GOT3 (cell line): ENCODE measurements at places on chromosomes 2 and 18.

GRCh38 chr2:85893428-85894258 lies 4.9 kb upstream of the ST3GAL5 start:
- no peak for DNase-seq

- no peak for DNase-seq
These were observed 39.8 kb downstream of the XRCC5 start for GRCh38 chr2:216148983-216149382.

- no peak for DNase-seq
These were observed 90.3 kb upstream of the PHLPP1 start for GRCh38 chr18:62625019-62625418.

- no peak for DNase-seq
These were observed 40.8 kb downstream of the ZEB2 start for GRCh38 chr2:144479138-144479537.

GRCh38 chr2:88831071-88831791 lies 139.8 kb downstream of the RPIA start:
- no peak for DNase-seq

DNA sequence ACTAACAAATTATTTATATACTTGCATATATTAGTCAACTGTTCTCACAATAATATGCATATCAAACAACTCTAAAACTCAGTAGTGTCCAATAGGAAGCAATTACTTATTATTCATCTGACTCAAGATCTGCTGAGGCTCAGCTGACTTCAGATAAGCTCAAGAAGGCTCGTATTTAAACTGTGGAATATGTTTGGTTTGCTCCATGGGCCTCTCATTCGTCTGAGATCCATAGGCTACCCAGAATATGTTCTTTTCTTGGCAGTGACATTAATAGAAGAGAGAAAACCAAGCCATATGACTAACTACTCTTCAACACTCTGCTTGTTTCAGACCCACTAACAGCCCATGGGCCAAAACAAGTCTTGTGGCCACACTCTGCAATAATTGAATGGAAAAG lies 107.7 kb upstream of the MAP2 start:
- no peak for DNase-seq

DNA sequence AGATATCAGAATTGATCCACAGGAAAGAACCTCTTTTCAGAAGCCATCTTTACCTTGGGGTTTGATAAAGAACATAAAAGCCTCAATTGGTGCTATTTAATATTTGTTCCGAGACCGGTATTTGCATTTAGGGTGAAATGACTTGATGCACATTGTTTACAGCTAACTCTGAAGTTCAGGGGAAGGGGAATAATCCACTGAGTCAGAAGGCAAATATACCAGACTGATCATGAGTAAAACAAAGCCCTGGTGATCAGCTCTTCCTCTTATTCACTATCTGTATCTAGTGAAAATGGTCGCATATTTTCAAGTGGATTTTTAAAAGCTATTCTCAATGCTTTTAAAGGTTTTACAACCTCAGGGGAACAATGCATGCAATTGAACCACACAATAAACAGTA lies 53.0 kb upstream of the ATP8B1 start:
- DNase-seq = no peak

GRCh38 chr2:55995211-55995610 lies 71.6 kb upstream of the EFEMP1 start:
- no peak for DNase-seq

GRCh38 chr2:99169534-99169933 lies 11.3 kb downstream of the MITD1 start:
- no peak for DNase-seq

DNA sequence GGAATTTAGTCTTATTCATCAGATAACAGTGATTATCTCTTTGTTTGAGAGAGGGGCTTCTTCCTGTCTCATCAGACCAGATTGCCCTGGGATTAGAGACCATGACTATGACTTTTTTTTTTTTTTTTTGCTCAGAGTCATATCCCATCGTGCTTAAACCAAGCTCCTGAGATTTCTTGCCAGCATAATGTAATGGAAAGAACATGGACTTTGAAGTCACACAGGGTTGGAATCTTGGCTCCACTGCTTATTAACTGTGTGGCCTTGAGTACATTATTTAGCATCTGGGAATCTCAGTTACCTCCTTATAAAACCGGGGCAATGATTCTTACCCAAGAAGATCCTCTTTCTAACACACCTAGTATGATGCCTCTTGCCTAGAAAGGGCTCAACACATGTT lies 268.3 kb downstream of the DYSF start:
- no peak for DNase-seq

GRCh38 chr2:240603081-240603835 lies 16.7 kb downstream of the CAPN10 start:
- no peak for DNase-seq

GRCh38 chr2:146874260-146874658 lies 970.6 kb upstream of the ACVR2A start:
- no peak for DNase-seq

GRCh38 chr18:46343931-46344372 lies 239.8 kb downstream of the HAUS1 start:
- DNase-seq = no peak

GRCh38 chr2:119468154-119468955 lies 36.7 kb downstream of the TMEM37 start:
- DNase-seq = no peak

DNA sequence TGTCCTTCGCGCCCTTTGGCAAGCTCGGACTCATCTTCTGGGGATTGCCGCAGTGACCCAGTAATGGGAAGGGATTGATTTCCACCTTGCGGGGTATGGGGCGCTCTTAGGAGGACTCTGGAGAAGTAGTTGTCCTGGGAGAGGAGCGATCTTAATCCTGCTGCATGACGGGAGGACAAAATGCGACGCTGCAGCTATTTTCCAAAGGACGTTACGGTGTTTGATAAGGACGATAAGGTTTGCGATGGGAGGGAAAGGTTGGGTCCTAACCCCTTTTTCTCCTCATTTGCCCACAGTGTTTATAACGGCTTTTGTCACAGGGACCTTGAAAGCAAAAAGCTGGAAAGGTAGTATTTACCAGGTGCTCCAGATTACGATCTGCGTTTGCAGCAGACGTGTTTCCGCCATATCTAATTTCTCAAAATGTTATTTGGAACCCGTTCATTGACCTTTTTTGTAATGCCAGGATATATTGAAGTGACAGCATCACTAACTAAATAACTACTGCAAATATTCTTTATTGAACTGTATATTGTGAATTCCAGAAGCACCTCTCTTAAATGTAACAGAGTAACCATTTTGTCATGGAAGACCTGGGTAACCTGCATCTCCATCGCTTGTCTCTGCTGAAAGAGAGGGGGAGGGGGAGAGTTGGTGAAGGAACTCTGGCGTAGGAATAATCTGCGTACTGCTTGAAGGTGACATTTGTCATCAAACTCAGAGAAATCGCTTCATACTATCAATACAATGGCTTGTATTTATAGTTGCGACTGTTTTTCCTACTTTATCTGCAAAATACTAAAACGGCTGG lies 590 bp downstream of the MDH1 start:
- DNase-seq = no peak

GRCh38 chr2:223723954-223724411 lies 113.4 kb downstream of the AP1S3 start:
- DNase-seq = no peak

GRCh38 chr2:33598561-33599174 lies 431 bp downstream of the FAM98A start:
- no peak for DNase-seq

GRCh38 chr2:46258937-46259776 lies 38.0 kb upstream of the EPAS1 start:
- no peak for DNase-seq

GRCh38 chr2:36452260-36452659 lies 96.7 kb downstream of the CRIM1 start:
- DNase-seq = no peak

GRCh38 chr2:119377993-119378345 lies 11.2 kb downstream of the DBI start:
- no peak for DNase-seq

- DNase-seq = no peak
These were observed 26.0 kb upstream of the IL1RL1 start for GRCh38 chr2:102285368-102285767.

DNA sequence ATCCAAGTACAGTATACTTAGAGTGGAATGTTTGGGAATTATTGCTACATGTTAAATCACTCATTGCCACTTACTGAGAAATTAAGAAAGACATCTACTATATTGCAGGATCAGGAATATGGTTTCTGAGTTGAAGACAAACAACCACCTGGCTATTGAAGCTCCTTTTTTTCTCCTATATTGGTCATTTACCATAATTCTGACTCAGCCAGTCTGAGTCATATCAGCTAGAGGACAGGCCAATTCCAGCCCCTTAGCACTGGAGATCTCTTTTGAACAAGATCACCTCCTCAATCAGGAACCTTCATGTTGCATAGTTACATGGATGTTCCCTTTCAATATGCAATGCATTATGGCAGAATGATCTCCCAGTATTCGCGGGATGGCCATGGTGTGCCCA lies 42.7 kb upstream of the CDH19 start:
- no peak for DNase-seq

DNA sequence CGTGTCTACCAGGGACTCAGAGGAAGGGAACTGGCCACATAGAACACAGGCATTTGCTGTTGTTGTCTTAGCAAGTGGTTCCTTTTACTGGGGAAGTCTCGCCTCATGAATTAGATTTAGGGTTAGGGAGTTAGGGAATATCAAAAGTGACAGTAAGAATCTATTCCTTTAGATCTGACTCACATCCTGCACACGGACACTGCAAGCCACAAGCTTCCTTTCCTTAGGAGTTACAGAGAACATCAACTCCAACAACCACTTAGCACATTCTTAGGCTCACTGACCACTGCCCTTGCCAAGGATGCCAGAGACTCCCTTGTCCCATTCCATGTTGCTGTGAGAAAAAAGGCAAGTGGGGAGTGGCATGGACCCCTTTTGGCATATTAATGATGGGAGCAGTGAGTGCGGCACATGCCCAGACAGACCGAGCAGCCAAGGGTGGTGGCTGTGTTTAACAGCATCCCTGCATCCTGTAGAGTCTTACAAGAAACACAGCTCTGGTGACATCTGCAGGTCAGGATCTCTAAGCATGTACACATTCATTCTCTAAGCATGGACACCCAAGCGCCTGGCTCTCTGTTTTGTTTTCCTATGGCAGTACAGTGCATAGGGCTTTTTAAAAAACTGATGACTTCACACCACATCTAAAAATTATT lies 745.6 kb upstream of the RAB6C start:
- no peak for DNase-seq

GRCh38 chr18:28114472-28114871 lies 62.5 kb downstream of the CDH2 start:
- DNase-seq = no peak

DNA sequence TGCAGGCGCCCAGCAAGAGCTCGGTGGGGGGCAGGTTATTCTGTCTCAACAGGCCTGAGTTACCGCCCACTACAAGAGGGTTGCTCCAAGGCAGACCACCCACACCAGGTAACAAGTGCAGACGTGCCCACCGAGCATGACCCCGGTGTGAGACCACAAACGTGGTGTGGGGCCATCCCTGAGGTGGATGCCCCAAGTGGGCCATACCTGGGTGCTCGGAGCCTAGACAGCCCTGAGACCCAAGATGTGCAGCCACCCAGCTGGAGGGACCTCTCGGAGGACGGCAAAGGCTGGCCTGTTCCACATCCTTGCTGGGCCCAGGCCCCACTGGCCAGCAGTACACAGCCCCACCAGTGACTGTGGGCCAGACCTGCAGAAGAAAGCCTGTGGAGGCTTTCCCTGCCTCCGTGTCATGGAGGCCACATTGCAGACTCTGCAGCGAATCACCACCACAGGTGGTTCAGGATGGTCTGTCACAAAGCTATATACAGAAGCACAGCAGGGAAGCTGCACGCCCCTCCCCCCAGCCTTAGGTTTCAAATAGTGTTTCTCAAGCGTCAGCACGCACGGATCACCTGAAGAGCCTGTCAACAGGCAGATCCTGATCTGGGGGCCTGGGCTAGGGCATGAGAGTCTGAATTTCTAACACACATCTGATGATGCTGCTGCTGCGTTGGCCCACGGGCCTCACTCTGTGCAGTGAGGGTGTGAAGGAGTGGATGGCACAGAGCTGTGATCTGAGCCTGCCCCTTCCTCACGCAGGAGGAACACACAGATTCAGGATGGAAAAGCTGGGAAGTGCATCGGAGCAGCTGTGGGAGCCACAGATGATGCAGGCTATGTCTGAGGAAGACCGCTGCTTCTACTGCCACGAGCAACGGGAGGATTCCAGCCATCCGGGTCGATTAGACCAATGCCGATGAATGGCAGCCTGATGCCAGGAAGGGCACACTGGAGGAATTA lies 96.8 kb downstream of the UXS1 start:
- DNase-seq = no peak

DNA sequence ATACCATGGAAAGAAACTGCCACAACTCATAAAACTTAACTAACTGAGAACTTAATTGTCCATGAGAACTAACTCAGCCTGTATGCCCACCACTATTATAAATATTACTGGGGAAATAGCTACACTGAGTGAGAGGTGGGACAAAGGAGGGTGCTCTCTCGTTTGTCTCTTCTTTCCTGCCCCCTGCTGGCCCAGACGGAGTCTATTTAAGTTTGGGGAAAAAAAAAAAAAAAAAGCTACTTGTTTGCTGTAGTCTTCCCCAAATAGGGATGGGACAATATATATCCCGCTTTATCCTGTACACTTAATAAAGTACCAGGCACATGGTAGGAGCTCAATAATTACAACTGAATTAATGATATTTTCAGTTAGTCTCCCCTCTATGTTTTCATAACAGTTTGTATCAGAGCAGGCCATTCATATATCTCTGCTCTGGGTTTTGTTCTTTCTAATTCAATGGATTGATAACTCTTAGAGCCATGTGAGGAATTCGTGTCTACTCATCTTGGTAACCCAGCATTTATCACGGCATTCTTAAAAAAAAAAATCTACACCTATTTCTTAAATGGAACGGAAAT lies 647.6 kb upstream of the PKDCC start:
- no peak for DNase-seq

DNA sequence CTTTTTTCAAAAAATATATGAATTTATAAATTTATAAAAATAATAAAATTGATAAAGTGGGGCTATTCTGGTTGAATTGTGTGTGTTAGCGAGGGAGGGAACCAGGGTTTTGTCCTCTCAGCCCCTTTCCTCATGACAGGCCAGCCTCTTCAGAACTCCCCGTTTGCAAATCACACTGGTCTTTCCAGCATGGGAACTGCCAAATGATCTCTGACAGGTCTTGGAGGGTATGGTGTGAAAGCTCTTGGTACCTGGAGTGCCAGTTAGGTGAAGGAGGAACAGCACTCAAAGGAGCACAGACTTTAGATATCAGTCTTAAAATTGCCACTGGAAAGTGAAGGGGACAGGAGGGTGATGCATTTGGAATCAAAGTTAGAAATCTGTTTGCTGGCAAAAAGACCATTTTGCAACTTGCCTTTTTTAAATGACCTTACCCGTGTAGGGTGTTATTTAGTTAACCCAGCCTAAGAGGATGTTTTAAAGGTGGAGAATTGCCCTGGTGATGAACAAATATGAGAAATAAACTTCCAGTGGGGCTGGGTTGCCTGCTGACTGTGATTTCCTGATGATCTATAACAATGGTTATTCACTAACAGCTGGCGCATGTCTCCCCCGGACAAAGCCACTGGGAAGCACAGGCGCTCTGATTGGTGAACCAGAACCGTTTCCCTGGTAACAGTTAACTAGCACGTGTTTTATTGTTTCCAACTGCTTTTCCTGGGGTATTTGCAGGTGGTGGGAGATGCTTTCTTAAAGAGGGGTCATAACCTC lies 85.3 kb upstream of the EFEMP1 start:
- no peak for DNase-seq
